ENCODE measurements at places on chromosomes 12 and 14.

DNA sequence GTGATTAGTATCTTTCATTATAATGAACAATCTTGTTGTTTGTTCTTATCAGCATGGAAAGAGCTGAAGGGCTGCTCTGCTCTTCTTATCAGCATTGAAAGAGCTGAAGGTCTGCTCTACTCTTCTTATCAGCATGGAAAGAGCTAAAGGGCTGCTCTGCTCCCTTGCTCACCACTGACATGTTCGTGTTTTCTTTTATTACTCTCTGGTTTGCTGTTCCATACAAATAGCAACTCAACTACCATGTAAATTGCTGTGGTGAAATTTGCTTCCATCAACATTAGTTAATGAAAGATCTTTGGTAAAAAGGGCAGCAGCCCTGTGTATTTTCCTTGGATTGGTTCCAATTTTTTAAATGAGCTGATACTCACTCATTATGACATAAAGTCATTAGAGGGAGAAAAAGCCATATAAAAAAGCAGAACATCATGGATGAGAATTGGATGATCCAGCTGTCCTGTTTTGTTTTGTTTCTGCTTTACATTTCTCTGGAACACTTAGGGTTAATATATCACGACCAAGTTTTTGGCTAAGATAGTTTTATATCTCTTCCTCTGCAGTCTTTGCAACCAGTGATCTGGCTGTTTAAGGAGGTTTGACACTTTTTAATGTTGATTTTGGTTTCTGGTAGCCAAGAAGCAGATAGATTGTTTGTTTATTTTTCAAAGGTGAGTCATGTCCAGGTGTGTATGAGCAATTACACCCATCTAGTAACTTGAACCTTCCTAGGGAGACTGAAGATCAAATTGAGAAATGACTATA is 356.6 kb downstream of the CEP128 start:
- no peak for DNase-seq

GRCh38 chr12:108562348-108563135 is at the start of gene ISCU:
TSS of gene ISCU (plus strand) at chr12:108562596. CDS start at chr12:108562623, 27 bp downstream.
- DNase-seq: peak; percentile 89

GRCh38 chr12:124655048-124655697 is 87.8 kb upstream of the NCOR2 start:
- no peak for DNase-seq

DNA sequence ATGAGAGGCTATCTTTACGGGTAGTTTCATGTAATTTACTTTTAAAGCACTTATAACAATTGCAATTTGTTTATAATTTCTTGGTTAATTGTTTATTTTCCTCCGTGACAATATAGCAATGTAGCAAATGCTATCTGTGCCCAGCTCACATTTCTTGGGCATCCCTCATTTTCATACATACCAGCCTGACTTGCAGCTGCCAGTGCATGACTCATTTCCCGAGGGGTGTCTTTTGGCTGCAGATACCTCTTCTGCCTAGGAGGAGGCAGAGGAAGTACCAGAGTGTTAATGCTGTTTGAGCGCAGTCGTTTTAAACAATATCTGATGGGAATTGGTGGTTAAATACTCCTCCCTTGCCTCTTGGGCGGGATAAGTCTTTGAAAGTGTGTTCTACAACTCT is 104.2 kb upstream of the ABCD2 start:
- DNase-seq: no peak

DNA sequence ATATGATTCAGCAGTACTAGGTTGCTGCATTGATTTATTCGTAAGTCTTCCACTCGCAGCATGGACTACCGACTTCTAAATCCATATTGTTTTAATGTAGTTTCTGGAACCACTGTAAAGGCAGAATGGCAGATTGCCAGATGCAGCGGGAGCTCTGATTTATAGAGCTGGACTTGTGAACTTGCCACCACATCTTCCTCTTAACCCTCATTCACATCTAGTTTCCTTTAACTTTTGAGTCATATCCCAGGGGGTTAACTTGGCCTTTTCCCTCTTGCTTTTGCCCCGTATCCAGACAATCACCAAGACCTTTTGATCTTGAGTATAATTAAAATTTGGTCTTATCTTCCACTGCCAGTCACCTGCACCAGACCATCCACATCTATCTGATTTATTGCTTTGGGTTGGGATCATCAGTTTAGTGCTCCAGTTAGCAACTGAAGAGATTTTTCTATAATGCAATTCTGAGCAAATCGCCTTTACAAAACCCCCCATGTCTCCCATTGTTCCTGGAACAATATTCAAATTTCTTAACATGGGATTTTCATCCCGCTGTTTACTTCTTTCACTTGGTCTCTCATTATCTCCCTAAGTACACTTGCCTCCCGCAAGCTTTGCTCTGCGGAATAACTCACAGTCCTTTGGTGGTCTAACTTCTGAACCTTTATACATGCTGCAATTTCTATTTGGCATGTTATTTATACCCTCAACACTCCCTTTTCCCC is 130.5 kb downstream of the ACSS3 start:
- no peak for DNase-seq

GRCh38 chr12:8834230-8834629 is 11.8 kb downstream of the A2ML1 start:
- DNase-seq: no peak

DNA sequence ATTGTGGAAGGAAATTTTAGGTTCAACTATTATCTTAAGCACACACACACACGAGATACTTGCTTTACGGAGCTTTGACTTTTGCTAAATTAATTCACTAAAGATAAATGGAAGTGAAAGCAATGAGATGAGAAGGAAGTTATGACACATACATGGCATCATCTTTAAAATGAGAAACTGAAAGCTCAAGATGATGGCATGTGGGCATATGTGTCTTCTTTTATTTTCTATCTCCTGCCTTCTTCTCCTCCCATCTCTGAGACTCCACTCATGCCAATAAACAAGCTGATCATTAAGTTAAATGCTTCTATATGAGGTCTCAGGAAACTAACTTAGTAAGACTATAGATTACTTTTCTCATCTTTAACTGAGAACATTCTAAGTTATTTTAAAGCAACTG is 216.7 kb downstream of the MED13L start:
- DNase-seq: peak; percentile 18

- DNase-seq: no peak
Observed at GRCh38 chr14:72315714-72316113, 383.5 kb downstream of the RGS6 start.

DNA sequence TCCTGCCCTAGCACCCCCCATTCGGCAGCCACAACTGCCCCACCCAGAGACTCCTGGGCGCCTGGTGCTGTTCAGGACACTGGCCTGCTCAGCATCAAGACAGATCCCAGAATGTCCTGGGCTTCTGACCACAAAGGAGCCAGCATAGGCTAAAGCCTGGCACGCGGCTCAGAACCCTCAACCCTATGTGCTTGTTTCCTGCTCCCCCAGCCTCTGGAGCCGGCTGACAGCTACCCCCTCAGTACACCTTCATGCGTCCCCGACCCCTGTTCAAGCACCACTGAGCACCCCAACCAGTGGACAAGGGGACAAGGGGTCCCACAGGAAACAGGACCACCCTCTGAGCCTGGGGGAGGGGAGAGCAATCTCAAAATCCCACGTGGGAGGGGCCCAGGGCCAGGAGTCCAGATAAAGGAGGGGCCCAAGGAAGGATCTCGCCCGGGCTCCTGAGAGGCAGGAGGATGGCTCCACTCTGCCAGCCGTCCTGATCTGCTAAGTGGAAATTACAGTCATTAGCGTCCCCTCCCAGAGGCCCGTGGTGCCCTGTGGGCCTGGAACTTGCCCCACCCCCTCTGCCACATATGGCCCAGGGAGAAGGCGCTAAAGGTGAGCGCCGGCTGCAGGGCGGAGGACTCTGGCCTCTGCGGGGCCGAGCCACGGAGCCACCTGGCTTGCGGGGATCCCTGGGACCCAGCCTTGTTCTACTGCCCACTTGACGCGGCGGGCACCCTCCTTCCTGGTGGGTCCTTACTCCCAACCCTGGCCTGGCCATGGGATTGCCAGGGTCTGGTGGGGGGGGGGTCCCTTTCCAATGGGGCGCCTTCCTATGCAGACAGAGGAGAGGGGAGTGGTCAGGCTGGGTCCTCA is 27.2 kb upstream of the GPR132 start:
- no peak for DNase-seq

GRCh38 chr14:51846631-51847488 is 13.6 kb upstream of the GNG2 start:
- peak; percentile 60 for DNase-seq

DNA sequence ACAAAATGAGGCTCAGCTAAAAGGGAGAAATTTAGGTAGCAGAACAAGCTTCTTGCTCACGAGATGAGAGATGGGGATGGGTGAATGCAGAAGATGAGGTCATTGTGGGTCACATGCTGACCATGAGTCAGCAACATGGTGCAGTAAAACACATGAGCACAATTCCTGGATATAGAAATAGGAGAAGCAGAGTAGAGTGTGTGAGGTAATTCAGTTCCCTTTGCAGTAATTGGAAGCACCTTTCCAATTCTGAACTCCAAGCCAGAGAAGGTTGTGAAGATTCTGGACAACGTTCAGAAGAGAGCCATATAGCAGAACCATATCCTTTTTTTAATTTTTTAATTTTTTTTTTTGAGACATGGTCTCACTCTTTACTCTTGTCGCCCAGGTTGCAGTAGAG is 62.0 kb upstream of the LMNTD1 start:
- DNase-seq: no peak

GRCh38 chr14:87805315-87805723 is 187.7 kb downstream of the GALC start:
- DNase-seq: no peak

- DNase-seq: no peak
Observed at GRCh38 chr12:98154850-98155249, 360.5 kb upstream of the TMPO start.
